ENCODE measurements at places on chromosomes 11 and 22.

- DNase-seq, result no peak
These were observed 960 bp upstream of the CADM1 start for GRCh38 chr11:115505175-115505574.

- DNase-seq, result no peak
These were observed 41.1 kb downstream of the SEZ6L start for GRCh38 chr22:26210334-26210733.

DNA sequence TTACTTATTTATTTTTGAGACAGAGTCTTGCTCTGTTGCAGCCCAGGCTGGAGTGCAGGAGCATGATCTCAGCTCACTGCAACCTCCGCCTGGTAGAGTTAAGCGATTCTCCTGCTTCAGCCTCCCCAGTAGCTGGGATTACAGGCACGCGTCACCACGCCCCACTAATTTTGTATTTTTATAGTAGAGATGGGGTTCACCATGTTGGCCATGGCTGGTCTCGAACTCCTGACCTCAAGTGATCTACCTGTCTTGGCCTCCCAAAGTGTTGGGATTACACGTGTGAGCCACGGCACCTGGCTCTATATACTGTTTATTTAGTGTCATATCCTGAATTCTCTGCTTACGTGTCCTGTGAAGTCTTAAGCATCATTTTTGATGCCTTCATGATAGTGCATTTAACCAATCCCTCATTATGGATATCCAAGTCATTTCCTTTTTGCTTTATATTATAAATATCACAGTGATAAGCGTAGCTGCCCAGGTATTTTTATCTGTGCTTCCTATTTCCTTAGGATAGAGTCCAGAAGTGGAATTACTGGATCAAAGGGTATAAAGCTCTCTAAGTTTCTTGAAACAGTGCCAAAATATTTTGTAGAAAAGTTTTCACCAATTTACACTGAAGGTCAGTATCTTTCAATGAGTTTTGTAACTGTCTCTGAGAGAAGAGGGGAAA, 871 bp upstream of the SIDT2 start:
- DNase-seq, result no peak

- DNase-seq, result no peak
These were observed 4.3 kb upstream of the SNX32 start for GRCh38 chr11:65829459-65829858.

DNA sequence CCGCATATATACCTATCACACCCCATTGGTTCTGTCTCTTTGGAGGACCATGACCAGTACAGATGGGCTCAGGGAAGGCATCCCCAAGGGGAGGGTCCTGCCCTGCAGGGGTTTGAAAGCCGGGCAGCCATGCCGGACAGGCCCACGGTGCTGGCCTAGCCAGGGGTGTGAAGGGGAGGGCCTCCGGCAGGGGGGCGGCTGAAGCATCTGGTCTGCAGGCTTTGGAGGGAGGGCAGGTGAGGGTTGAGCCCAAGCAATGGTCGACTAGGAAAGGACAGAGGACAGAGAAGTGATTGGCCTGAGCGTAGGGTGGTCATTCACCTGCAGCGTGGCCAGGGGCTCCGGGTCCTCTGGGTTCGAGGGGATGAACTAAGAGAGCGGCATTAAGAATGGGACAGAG, 11.2 kb upstream of the CTSD start:
- no peak for DNase-seq

DNA sequence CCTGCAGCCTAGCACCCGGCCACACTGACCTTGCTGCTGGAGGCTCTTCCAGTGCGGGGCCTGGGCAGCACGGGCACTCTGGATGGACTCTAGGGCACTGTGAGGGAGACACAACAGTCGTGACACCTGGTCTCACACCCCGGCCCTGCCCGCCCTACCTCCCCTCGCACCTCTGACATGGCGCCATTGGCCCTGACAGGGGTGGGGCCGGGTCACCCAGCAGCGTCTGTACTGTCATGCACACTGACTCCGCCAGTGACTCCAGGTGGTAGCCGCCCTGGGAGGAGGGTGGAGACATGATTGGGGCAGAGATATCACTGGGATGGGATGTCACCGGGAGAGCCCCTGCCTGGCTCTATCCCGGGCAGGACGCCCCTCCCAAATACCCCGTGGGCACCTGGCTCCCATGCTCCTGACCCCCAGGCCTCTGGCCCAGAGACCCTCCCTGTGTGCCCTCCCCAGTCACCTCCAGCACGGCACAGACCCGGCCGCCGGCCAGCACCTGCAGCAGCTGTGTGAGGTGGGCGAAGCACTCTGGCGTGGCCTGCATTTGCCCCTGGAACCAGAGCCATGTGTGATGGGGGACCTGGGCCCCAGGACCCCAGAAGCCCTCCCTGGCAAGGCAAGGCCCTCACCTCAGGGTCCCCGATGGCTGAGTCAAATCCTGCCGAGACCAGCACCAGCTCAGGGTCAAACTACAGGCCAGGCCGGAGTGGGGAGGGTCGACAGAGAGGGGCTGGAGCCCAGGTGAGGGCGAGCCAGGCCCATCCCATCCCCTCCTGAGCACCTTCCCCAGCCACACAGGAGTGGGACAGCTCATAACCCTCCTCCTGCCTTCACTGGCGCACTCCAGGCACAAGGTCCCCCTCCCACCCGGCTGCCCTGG, 2.6 kb downstream of the HDAC10 start:
- no peak for DNase-seq

All from SHP77 treated with DMSO at 0.1 percent for 48 hours (cell line).